ENCODE measurements at places on chromosomes 11 and 22. TPM values are rescaled to one million over a fixed set of nuclear protein-coding genes. Genes with fewer than 3 reads are reported as not detected.

DNA sequence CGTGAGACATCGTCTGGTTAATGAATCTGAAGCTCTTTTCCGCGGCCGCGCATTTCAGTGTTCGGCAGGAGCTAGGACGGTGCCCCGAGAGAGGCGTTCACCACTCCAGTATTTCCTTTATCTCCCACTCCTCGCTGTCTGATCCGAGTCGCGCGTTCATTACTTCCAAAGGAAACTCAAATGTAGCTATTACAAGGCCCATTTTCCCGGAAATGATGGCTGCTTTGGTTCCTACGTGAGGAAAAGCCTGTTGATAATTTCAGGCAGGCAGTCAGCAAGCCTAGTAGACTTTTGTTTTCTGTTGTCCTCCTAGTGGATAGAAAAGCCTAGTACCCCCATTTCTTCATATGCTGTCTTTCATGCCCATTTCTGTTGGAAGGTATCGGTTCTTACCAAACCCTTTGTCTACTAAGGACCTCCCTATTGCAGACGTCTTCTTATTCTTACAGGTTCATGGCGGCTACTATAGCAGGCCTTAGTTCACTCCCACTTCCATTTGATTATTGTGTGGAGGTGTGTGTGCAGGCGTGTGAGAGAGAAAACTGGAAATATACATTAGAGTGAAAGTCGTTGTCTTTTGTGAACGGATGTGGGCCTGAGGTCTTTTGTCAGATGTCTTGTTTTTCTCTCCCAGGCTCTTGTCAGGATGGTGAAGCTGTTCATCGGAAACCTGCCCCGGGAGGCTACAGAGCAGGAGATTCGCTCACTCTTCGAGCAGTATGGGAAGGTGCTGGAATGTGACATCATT, 737 bp downstream of the RBM4 start:
- DNase-seq, result no peak

DNA sequence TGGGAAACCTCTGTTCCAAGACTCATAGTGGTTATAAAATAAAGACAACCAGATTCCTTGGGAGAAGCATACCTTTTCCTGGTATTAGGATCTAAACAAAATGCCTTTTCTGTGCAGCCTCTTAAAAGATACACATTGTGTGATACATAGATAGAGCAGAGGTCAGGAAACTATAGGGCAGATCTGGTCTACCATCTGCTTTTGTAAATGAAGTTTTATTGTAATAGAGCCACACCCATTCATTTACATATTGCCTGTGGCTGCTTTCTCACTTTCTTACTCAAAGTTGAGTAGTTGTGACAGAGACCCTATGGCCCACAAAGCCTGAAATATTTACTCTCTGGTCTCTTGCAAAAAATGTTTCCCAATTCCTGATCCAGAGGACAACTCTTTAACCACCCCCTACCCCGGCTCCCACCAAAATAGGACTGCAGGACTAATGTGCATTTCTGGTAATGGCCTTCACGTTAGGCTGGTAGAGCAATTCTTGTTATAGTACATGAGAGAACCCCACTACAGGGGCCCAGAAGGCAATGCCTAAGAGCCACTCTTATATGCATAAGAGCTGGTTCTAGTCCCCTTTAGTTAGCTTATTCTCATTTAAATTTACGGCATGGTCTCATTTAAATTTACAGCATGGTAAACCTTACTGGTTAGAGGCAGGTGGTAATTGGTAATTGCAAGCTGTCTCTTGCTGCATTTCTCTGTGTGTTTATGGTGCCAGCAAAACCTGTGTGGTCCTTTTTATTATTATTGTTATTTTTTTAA, 76.8 kb upstream of the YWHAH start:
- no peak for DNase-seq

DNA sequence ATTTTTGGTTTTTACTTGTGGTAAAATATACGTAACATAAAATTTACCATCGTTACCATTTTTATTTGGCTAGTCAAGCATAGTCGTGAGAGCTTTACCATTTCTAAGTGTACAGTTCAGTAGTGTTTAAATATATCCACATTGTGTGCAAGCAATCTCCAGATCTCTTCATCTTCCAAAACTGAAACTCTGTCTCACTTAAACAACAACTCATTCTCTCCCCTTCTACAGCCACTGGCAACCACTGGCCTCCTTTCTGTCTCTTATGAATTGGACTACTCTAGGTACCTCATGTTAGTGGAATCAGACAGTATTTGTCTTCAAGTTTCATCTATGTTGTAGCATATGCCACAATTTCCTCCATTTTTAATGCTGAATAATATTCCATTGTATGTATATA, 37.4 kb downstream of the SMC1B start:
- DNase-seq, result no peak

DNA sequence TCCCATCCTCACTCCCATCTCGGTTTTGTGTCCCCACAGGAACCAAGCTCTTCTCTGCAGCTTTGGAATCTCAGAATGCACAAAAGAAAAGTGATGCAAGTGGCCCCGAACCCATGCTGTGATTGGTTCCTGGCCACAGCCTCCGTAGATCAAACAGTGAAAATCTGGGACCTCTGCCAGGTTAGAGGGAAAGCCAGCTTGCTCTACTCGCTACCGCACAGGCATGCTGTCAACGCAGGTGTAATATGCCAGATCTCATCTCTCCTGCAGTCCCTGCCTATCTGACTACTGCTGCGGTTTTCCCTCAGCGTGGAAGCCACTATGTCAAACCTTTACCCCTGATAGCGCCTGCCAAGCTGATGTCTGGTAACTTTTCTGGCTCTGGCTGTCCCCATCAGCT, 200.5 kb upstream of the LRRC4C start:
- no peak for DNase-seq

DNA sequence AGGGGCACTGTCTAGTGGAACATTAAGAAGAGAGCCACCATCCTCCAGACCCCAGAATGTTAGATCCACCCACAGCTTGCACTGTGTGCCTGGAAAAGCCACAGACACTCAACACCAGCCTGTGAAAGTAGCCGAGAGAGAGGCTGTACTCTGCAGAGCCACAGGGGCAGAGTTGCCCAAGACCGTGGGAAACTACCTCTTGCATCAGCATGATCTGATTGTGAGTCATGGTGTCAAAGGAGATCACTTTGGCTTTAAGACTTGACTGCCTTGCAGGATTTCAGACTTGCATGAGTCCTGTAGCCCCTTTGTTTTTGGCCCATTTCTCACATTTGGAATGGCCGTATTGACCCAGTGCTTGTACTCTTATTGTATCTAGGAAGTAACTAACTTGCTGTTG, 115.9 kb upstream of the CCDC179 start:
- no peak for DNase-seq

DNA sequence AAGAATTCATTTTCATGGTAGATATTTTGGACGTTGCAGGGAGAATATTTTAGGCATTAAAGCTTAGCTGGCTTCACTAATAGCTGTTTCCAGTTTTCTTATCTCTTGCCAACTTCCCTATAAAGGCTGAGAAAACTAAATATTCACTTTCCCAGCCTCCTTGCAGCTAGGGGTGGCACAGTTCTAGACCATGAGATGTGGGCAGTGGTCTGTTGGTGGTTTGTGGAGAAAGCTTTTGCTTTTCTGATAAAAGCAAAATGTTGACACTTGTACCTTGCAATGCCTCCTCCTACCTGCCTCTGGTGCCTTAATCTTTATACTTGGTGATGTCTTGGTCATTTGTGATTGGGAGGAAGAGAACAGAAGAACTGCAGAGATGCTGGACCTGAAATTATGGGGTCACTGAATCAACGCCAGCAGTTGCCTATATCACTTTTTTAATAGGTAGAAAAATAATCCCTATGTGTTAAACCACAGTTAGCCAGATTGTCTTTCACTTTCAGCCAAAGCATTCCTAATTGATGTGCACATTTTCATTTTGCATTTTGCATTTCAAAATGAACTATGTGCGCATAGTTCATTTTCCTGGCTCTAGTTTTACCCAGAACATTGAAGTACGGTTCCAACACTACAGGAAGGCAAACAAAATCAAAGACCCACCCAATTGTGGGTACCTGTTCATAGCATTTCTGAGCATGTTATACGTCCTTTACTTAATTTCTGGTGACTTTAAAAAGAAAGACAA, 24.9 kb upstream of the ABTB2 start:
- no peak for DNase-seq

TMA7B gene
- total RNA-seq, result 2.2 TPM

NXPE4 gene
- total RNA-seq, result not detected

ZFPL1 gene
- total RNA-seq, result 31.3 TPM

ZP1 gene
- not detected for total RNA-seq

OR2D3 gene
- not detected for total RNA-seq
